ENCODE measurements at places on chromosomes 12 and 14. TPM values are rescaled to one million over a fixed set of nuclear protein-coding genes. Genes with fewer than 3 reads are reported as not detected.

KERA gene
- not detected for total RNA-seq

DCAF5 gene
- 18.0 TPM for total RNA-seq

INSM2 gene
- total RNA-seq, result not detected

GSC gene
- 0.33 TPM for total RNA-seq
